ENCODE measurements at places on chromosomes 12 and 14. TPM values are rescaled to one million over a fixed set of nuclear protein-coding genes. Genes with fewer than 3 reads are reported as not detected.

Gene NRXN3
- total RNA-seq, result 6.7 TPM

Gene B4GALNT3
- 36.1 TPM for total RNA-seq

Gene KLHL33
- total RNA-seq, result 0.25 TPM

Gene DDN
- 0.12 TPM for total RNA-seq

Gene CCDC177
- total RNA-seq, result not detected

Gene PTGER2
- total RNA-seq, result 3.7 TPM

Gene IFNG
- 0.40 TPM for total RNA-seq

Gene TAS2R19
- 3.2 TPM for total RNA-seq

Gene TROAP
- total RNA-seq, result 1.2 TPM

Gene CEBPE
- 0.67 TPM for total RNA-seq

Gene CPNE8
- 13.9 TPM for total RNA-seq

Gene SDSL
- 3.0 TPM for total RNA-seq

Gene CLEC1B
- not detected for total RNA-seq

Gene KRT6C
- not detected for total RNA-seq

Gene DPY19L2
- total RNA-seq, result 4.3 TPM

Gene CSRP2
- total RNA-seq, result 13.5 TPM

Gene LMBR1L
- 70.1 TPM for total RNA-seq

Gene KRT77
- not detected for total RNA-seq
